ENCODE measurements at places on chromosomes 13 and 19.

- no peak for DNase-seq
Measured at GRCh38 chr19:34669305-34669704, 7.7 kb downstream of the SCGB2B2 start.

DNA sequence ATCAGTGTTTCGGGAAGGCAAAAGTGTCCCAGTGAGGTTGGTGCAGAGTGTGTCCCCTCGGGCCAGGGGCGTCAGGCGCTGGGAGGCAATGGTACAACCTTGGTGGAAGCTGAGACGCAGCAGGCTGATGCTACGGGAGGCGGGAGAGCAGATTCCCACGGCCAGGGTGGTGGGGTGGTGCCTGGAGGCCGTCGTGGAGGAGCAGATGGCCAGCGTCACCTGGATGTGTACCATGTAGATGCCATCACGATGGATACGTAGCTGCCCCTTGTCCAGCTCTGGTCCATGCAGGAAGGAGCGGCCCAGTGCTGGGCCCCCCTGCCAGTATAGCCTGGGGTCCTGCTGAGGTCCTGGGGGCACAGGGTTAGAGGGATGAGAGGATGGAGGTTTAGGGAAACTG is 4.9 kb downstream of the CD70 start:
- no peak for DNase-seq

GRCh38 chr19:2747349-2747748 is 7.5 kb upstream of the SLC39A3 start:
- no peak for DNase-seq

DNA sequence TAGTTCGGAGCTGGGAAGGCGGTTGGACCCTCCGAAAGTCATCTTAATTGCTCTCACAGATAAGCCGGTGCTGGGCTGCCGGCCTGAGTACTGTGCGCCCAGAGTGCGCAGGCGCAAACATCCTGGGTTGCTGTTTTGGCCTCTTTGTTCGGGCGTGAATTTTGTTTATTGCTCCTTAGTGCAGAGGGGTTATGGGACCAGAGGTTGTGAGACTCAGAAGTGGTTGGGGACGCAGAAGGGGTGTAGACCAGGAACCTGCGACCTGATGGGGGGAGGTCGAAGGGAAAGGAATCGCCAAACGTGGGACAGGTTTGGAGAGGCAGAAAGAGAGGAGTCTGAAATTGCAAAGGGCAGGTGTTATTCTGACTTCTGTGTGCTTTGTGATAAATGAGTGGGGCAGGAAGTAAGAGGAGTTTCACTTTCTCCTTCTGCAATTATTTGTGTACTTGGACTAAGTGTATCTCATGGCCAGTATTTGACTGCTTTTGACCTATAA is 607 bp upstream of the ZNF566 start:
- peak; percentile 90 for DNase-seq

DNA sequence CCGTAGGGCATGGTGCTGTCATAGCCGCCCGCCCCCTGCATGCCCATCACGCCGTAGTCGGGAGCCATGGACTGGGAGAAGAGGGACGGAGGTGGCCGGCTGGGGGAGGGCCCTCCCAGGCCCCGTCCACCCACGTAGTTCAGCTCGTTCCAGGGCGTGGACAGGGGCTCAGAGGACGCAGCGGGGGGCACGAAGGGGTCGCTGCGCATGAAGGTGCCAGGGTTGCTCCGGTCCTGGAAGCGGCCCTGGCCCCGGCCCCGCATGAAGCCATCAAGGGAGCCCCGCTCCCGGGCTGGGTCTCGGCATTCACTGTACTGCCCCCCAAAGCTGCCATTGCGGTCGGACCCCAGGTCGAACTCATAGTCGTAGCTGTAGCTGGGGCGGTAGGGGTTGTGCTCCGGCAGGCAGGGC is 6.7 kb downstream of the AKAP8 start:
- no peak for DNase-seq

DNA sequence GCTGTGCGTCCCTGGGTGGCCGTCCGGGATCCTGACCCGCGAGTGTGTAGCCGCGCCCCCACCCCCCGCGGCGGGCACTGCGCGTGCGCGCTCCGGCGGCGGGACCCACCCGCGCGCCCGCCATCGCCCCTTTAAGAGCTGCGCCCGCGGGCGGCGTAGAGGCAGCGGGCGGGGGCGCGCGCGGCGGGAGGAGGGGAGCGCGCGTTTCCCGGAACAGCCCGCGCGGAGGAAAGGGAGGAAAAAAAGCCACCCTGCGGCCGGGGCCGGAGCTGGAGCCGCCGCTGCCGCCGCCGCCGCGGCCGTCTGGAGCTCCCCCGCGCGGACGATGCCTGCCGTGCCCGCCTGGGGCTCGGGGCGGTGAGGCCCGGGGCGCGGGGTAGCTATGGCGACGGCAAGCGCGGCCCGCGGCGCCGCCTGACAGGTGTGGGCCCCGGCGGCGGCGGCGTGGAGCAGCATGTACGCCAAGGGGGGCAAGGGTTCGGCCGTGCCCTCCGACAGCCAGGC is at the start of gene SSBP4:
TSS of gene SSBP4 (plus strand) at position 204 of the 504 bp plus-strand sequence. CDS start at position 455, 251 bp downstream.
- peak; percentile 88 for DNase-seq

DNA sequence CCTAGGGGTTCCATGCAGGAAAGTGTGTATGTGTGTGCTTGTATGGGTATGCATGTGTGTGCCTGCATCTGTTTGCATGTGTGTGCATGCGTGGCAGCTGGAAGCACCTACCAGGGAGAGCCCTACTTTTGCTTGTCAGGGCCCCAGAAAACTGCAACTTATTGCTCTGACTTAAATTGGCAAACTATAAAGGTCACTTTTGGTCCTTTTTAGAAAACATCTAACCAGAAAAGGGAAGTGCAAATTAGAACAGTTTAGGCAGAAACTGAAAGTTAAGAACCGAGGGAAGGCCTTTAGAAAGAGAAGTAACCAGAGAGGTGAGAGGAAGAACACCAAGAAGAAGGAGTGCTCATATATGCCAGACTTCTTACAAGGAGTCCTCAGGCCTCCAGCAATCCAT is 32.5 kb downstream of the DLEU7 start:
- DNase-seq = no peak

Data from Right ventricle myocardium inferior (tissue), 1 donor.